SJSA1 (cell line): ENCODE measurements at places on chromosomes 16 and 17.
A peak's percentile ranks its signal among the peaks of the same experiment; 100 is the strongest.

- DNase-seq, result no peak
These were observed 2.3 kb downstream of the RAB11FIP4 start for GRCh38 chr17:31393749-31394146.

GRCh38 chr16:53356478-53357207 lies 77.6 kb upstream of the RBL2 start:
- DNase-seq, result no peak

- no peak for DNase-seq
These were observed 11.3 kb upstream of the CD300A start for GRCh38 chr17:74455025-74455545.

DNA sequence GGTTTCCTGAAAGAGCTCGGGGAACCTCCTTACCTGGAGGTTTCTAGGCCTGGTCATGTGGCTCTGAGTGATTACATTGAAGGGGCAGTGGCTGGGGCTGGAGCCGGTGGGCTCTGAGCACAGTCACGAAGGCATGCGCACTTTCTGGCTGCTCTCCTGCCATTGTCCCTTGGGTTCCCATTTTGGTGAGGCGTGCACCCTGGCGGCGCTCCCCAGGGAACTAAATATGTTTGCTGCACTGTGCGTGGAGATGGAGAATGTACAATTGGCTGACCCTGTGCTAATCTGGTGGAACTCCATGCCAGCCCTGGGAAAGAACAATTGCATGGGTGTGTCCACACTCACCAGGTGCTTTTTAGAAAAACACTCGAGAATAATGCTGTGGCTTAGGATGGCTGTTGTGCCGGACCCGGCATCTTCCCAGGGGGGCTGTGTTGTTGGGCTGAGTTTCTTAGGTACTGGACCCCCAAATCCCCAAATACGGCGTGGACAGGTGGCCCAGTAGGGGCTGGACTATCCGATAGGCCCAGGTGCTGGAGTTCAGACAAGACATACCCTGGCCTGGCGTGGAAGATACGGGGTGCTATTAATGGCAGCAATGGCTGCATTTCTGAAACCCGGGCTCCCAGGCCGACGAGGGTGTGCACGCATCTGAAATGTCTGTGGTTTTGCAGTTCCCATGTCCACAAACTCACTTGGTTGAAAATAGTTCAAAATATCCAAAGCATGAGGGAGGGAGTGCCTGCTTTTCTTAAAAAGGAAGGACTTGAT lies 230.5 kb downstream of the SEC14L1 start:
- peak; percentile 28 for DNase-seq
